ENCODE measurements at places on chromosomes 12 and 14.
A peak's percentile ranks its signal among the peaks of the same experiment; 100 is the strongest.

GRCh38 chr14:40003773-40004172, 571.5 kb upstream of the FBXO33 start:
- no peak for DNase-seq

GRCh38 chr14:31294746-31295405, 87.3 kb upstream of the HECTD1 start:
- DNase-seq = no peak

GRCh38 chr12:67270622-67271021, 1.5 kb downstream of the CAND1 start:
- DNase-seq = no peak

DNA sequence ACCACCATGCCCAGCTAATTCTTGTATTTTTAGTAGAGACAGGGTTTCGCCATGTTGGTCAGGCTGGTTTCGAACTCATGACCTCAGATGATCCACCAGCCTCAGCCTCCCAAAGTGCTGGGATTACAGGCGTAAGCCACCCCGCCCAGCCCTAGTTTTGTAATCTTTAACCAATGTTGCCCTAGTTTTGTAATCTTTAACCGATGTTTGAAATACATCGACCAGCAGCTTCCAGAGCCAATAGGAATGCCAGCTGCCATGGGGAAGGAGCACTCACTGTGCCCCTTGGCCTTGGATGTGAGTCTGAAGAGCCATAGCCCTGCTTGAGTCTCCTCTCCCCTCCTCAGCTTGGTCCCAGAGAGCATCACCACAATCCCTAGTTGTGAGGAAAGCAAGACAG, 209.3 kb upstream of the RGS6 start:
- no peak for DNase-seq

DNA sequence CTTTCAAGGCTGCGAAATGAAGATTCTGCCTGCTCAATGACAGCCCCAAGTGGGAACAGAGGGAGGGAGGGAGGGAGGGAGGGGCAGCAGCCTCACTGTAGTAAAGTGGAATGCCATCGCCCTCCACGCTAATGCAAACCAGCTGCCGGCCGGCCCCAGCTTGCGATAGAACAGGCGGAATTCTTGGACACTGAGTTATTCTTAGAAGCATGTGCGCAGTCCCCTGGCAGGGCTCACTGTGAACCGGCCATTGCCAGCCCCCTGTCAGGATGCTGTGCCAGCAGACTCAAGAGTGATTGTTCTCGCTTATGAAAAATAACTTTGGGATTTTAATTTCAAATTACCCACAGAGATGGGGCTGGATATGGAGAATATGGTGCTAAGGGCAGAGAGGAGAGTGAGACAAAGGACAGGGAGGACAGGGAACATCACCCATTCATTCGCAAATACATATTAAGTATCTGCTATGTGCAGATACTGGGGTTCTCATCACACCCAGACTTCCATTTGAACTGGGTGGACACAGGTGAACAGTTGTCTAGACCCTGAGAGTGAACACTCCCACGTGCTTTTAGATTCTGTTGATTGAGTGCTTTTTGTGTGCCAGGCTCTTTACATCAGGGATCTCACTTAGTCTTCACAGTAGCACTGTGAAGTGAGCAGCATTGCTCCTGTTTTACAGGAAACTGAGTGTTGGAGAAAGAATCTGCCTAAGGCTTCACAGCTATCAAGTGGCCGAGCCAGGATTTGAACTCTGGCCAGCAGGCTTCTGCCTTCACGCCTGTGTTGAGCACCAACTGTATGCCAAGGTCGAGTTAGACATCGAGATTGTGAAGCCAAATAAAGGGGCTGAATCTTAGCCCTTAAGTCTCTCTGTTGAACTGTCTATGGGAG, 192.9 kb downstream of the C12orf75 start:
- DNase-seq = no peak

GRCh38 chr12:108704527-108704926, 26.8 kb downstream of the CORO1C start:
- DNase-seq = no peak

DNA sequence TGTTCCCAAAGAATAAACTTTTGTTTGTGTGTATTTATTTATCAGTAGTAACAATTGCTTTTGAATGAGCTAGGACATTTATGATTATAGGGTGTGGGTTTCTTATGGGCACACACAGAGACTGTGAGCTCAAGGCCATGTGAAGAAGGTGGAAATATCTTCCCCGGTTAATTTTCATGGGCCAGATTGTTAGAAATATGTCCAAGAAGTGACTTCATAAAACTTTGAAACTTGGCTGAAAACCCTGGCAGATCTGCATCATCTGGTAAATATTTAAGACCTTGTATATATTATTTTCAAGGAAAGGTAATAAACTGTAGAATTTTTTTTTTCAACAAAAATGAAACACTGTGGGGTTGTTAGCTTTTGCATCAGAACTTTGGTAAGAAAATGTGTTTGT, 53.5 kb upstream of the RNU6-8 start:
- no peak for DNase-seq

- no peak for DNase-seq
Measured at GRCh38 chr14:36383767-36384431, 63.5 kb upstream of the MBIP start.

- no peak for DNase-seq
Measured at GRCh38 chr14:92461891-92462290, 51.7 kb upstream of the RIN3 start.

DNA sequence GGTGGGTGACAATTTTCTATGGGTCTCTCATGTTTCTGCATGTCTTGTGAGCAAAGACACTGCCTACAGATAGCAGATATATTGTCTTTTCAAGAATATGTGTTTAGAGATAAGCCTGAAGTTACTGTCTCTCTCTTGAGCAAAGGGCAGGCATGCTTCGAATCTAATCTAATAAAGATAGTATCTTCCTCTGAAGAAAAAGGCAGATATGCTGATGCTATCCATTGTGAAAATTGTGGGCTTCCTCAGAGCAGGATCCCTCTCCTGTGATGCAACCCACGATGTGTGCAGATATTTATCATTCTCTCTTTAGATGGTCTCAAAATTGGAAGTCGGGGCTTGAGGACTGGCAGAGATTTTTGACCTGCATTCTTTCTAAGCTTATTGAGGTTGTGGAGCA, 187.0 kb downstream of the DACT1 start:
- DNase-seq = no peak

GRCh38 chr12:57243521-57244311, 7.3 kb downstream of the STAC3 start:
- no peak for DNase-seq

GRCh38 chr14:99725774-99726537, 41.9 kb downstream of the CYP46A1 start:
- DNase-seq = no peak

DNA sequence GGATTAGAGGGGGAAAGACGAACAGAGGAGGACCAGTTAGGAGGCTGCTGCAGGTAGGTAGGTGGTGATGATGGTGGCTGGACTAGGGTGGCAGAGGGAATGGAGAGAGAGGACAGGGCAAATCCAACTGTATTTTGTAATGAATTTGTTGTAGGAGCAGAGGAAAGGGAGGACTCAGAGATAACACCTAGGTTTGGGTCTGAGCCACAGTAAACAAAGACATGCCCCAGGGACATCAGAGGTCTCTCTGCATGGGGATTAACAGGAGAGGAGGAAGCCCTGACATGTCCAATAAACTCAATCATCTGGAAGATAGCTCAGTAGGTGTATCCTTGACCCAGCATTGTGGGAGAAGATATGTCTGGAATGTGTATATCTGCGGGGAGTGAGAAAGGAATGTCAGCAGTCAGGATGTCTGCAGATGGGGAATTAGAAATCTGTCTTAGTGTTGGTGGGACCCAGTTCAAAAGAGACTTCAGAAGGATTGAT, 4.7 kb upstream of the SLC48A1 start:
- DNase-seq = no peak

DNA sequence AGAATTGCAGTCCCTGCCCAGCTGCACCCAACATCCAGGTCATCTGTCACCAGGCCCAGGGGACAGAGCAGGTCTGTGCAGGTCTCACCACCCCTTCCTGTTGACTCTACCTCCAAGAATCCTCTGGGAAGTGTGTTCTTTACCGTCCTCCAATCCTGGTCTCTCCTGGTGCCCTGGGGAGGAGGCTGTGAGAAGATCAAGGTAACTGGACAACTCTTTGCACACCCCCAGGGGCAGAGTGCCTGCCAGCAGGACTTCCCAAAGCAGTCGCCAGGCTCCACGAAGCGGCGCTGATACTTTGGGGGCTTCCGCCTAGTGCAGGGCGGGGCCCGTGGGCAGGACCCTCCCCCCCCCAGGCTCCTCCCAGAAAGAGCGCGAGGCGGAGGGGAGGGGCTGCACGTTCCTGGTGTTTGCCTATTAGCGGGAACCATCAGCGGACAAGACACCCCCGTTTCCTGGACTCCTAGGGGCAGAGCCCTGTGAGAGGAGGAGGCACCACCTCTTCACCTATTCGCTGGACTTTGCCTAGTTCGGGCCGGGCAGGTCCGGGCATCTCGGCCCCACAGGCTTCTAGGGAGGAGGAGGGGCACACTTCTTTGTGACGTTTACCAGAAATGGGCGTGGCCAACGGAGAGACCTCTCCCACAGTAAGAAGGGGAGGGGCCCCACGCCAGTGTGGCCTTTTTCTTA, 918.0 kb downstream of the AACS start:
- no peak for DNase-seq

GRCh38 chr14:68047906-68048305, 228.3 kb downstream of the RAD51B start:
- DNase-seq = no peak

DNA sequence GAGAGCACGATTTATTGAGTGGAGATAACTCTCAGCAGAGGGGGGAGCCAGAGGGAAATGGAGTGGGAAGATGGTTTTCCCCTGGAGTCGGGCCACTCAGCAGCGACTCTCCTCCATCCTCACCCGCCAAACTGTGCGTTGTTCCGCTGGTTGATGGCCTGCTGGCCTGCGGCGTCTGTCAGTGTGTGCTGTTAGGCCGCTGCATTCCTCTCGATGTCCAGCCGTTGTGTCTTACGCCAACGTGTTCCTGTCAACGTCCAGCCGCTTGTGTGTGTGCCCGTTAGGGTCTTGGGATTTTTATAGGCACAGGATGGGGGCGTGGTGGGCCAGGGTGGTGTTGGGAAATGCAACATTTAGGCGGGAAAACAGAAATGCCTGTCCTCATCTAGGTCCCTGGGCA, 69.2 kb downstream of the PTPRQ start:
- DNase-seq = no peak

DNA sequence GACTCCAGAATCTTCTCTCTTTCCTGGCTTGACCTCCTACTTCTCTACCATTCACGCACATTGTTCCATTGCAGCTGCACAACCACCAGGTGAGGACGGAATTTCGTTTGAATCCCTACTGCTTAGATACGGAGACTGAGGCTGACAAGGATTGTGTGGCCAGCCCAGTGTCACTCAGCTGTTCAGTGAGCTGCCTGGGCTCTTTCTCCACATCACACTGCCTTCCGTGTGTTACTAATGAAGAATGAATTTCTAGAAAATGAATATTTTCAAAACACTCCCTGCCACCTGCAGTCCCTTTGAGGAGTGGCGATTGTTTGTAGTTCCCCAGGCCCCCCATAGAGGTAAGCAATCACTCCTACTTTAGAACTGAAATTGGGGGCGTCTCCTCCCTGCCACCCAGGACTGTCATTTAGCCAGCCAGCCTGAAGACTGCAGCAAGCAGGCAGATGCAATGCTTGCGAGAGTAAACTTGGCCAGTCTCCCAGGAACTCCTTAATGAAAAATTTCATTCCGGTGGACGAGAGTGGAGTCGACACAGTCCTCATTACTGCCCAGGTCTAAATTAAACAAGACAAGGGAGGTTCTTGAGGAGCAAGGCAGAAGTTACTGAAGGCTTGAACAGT, 239.7 kb downstream of the SLC41A2 start:
- DNase-seq = no peak

DNA sequence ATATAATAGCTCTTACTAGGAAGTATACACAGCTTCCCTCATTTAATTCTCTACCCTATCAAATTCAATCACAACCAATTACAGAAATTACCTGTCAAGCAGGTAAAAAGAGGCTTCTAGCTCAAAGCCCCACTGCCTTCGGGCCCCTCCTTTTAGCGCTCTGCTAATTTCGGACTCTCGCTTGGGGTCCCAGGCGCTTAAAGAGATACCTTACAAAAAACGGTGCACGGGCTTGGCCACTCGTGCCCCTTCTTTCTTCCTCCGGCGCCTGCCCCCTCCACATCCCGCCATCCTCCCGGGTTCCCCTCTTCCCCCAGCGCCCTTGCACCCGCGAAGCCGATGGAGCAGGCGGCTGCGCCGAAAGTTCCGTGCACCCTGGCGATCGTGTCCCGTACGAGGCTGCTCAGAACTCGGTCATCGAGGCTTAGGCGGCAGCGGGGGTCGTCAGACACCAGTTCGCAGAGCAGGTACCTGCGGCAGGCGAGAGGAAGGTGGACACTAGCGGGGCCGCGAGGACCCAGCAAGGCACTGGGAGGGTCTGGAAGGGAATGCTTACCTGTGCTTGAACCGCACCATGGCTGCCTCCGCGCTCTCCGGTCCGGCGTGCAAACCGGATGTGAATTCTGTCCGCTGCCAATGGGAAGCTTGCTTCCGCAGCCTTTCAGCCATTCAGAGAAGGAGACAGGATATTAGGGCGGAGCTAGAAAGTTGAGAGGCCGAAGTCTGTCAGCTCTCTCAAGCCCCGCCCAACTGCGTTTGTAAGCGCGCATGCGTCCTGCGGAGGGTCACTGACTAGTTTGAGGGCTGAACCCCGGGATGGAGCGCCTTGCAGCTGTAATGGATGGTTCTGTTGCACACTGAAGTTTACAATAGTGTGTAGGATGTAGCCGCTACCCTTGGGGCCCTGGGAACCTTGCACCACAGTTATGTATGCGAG, at the start of gene POP5:
Gene POP5, minus strand, starts transcription at position 616 of the 937 bp plus-strand sequence. Its CDS starts 40 bp downstream, at position 576.
- peak; percentile 79 for DNase-seq

DNA sequence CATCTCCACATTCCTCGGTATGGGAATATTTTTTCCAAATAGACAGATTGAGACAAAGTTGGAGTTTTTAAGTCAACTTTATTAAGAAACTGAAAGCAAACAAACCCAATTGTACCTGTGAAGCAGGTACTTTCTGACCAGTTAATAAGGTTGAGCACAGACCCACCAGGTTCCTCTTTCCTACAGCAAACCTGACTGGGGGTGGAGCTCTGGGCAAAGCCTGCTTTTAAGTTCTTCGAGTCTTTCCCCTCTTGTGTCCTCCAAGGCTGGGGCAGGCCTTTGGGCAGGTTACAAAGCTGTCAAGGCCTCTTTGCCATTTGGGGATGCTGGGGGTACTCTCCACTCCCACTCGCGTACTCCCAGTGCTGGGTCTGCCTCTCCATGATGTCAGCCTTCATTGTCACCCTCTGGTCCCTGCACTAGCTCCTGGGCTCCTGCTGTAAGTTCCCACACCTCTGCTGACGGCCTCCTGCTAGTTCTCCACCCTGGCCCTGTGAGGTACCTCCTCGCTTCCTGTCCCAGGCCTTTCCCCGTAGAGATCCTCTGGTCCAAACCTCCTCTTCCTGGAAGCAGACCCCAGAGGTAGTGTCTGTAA, 3.2 kb downstream of the KCNH3 start:
- DNase-seq = no peak

DNA sequence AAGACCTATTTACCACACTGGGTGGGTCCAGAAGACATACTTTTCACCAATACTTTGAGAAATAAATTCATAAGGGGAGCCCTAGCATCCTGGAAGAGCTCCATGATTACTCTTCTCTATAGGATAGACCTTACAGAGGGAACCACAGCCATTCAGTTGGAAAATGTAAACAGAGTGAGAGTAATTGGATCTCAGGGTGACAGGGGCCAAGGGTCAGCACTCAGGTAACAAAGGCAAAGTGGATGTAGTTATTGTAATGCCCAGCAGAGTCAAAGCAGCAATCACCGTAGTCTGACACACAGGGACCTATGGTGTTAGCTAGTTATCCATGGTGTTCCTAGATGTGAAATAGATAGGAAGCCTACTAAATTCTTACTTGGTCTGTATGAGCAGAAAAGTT, 10.8 kb upstream of the GTF2A1 start:
- DNase-seq = no peak

All from GM12891 (cell line).